ENCODE measurements at places on chromosomes 11 and 22.

GRCh38 chr11:933142-933851 lies 7.6 kb downstream of the AP2A2 start:
- DNase-seq, result no peak

GRCh38 chr11:62905927-62906531 lies 15.1 kb downstream of the CHRM1 start:
- peak; percentile 87 for DNase-seq

DNA sequence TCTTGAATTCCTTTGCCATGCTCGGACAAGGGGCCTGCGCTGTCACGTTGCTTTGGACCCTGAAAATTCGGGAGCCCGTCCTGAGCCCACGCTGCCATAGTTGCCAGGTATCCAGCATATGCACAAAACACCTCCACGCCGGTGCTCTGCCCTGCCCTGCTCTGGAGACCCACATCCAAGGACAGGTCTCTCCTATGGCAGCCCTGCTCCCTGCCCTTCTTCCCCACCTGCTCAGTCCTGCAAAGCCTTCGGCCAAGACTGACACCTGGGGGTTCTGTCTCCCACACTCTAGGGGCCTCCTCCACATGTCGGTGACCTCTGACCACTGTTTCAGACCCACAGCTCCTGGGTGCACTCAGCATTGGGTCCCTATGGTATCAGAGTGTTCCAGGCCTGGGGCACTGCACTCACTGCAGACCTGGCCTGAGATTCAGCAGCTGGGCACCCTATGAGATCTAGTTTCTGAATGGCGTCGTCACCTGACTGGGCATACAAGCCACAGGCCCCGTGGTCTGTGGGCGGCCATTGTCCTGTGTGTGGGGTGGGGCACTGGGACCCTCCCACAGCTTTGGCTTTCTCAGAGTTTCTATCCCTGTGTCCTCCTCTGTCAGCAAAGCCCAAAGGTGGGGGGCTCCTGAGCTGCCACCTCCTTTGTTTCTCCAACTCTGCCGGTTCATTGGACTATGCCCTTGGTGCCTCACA lies 2.0 kb upstream of the KRTAP5-6 start:
- no peak for DNase-seq

- no peak for DNase-seq
These were observed 4.5 kb downstream of the CHST1 start for GRCh38 chr11:45660729-45661438.

DNA sequence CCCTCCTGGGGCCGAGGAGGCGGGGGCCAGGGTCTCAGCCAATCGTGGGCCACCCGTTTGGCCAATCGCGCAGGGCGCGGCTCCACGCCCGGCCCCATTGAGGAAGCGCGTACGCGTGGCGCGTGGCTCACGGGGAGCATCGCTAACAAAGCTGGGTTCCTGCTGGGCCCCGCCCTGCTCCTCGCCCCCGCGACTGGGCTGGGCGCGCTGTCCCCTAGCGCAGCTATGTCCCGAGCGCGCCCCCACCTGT lies 614 bp upstream of the ASCL2 start:
- peak; percentile 41 for DNase-seq

DNA sequence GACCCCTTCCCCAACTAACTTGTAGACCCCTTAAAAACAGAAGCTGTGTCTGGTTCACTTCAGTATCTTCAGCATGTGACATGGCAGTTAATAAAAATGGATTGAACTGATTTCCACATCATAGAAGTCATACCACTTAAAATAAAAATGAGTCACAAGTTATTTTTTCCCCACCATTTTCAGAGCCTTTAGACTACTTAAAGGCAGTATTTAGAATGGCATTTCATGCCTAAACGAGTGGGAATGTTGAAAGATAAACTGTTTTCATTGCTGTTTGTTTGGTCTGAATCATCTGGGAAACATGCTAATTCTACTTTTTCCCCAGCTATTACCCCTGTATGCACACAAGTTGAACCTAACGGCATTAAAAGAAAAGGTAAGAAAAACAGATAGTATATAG lies 324.0 kb downstream of the RAB38 start:
- DNase-seq, result no peak

GRCh38 chr11:75145972-75146519 lies 4.9 kb upstream of the SLCO2B1 start:
- DNase-seq, result no peak

DNA sequence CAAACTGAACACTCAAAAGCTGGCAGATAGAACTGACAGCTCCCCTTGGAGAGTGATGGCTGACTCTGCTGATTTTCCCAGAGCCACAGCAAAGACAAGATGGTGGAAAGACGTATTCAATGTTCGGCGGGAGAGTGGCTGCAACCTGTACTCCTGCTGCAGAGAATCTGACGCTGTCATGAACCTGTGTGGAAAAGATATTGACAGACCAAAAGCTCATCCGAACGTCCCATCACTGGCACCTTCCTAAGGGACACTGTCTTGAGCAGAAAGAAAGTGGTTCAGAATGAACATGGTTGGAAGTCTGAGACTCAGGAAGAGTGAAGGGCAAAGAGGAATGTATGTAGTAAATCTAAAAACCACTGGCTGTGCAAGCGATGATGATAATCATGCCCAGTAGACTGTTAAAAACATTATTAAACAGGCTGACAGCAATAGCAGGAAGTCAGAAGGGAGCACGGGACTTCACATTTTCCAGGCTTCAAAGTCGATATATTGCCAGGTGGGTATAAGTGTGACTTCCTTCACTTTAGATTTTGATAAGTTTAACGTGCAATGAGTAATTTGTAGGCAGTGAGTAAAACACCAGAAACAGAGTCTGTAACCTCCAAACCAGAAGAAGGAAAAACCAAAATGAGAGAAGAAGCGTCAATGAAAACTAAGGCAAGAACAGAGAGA lies 6.2 kb upstream of the IL17REL start:
- peak; percentile 69 for DNase-seq

GRCh38 chr22:42630901-42631602 lies 9.3 kb downstream of the ATP5MGL start:
- DNase-seq, result no peak

Measured in activated CD4-positive, alpha-beta memory T cell treated with anti-CD3 and anti-CD28 coated beads for 36 hours (primary cell).